ENCODE measurements at places on chromosomes 6 and 20. TPM values are rescaled to one million over a fixed set of nuclear protein-coding genes. Genes with fewer than 3 reads are reported as not detected.

TSHZ2 gene
- 1.4 TPM for total RNA-seq

KCNQ5 gene
- 5.1 TPM for total RNA-seq

BMP7 gene
- not detected for total RNA-seq

NCR2 gene
- total RNA-seq = not detected

SSTR4 gene
- not detected for total RNA-seq

FGD2 gene
- total RNA-seq = not detected

ARMC2 gene
- total RNA-seq = 6.2 TPM

MACROD2 gene
- total RNA-seq = under 0.01 TPM

VIP gene
- total RNA-seq = not detected

MRPL14 gene
- 49.9 TPM for total RNA-seq

SALL4 gene
- under 0.01 TPM for total RNA-seq

TAF11 gene
- total RNA-seq = 17.2 TPM

VNN1 gene
- under 0.01 TPM for total RNA-seq

MOG gene
- total RNA-seq = not detected

RIPOR2 gene
- total RNA-seq = 1.1 TPM

ZFP57 gene
- total RNA-seq = not detected

LY6G6F gene
- total RNA-seq = not detected

SLC22A7 gene
- not detected for total RNA-seq

PGC gene
- total RNA-seq = not detected

MYL9 gene
- 19.7 TPM for total RNA-seq

UBE2C gene
- 7.9 TPM for total RNA-seq

NEDD9 gene
- total RNA-seq = 29.5 TPM

SLC22A2 gene
- total RNA-seq = under 0.01 TPM

CEP43 gene
- 36.8 TPM for total RNA-seq

All from regular cardiac myocyte (primary cell).